ENCODE measurements at places on chromosomes 3 and 15. TPM values are rescaled to one million over a fixed set of nuclear protein-coding genes. Genes with fewer than 3 reads are reported as not detected.

EFHB gene
- total RNA-seq: 0.72 TPM

GOLGA8G gene
- total RNA-seq: not detected

TRANK1 gene
- 15.6 TPM for total RNA-seq

IMPG2 gene
- total RNA-seq: 0.33 TPM

CAND2 gene
- total RNA-seq: 5.1 TPM

SNURF gene
- total RNA-seq: 40.3 TPM

FOXL2 gene
- total RNA-seq: 0.10 TPM

MME gene
- 42.0 TPM for total RNA-seq

MST1R gene
- 1.4 TPM for total RNA-seq

ITIH4 gene
- total RNA-seq: 2.5 TPM

SEMA3G gene
- 0.13 TPM for total RNA-seq

NPAP1 gene
- total RNA-seq: not detected

AMOTL2 gene
- total RNA-seq: 117 TPM

NTRK3 gene
- total RNA-seq: 1.5 TPM

SPINT1 gene
- total RNA-seq: 0.36 TPM

Data from smooth muscle cell of the pulmonary artery (primary cell).